Sciatic nerve (tissue), 2 donors: ENCODE measurements at places on chromosomes 5 and 9. TPM values are rescaled to one million over a fixed set of nuclear protein-coding genes. Genes with fewer than 3 reads are reported as not detected.

DNA sequence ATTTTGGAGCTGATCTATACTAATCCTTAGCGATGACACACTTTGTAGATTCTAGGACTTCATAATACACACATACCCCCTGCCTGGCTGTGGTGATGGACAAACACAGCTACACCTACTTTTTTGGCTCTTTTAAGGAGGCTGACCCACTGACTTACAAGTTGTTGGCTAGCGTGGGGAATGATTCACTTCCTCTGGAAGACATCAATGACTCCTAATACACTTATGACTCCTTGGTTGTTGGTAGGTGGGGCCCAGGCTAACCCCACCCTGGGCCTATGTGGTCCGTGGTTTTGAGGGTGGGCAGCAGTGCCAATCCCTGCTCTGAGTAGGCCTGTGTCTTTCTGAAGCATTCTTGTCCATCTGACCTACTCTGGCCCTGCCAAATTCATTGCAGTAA is 144.4 kb downstream of the SLC12A2 start:
- DNase-seq = no peak

The PAIP2 gene
- total RNA-seq = 92.2 TPM

DNA sequence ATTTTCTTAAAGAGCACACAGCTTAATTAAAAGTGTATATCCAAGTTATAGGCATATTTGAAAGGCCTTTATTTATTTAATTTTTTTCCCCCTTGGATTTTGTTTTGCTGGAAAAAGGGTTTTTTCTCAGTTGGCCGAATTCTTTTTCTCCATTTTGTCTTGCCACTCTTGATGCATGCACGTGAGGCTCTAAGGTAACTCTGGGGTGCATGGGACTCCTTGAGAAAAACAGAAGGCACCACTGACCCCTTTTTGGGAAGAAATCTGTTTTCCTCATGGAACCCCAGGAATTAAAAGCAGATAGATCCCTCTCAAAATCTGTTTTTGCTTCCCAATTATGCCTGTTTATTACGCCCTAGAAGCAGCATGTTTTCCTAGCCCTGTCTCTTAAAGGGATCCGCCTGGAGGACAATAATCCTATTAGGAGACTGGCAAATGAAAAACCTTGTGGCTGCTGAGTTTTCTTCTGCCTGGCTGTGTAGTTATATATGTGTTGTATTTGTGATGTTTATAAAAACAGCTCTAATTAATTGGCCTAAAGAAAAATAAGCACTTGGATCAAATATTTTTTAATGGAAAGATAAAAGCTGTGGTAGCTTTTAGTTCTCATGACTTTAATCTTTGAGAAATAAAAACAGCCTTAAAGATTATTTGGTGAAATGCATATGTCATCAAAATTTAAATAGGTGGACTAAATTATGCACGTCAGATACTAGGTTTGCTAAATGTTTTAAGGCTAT is 435.1 kb upstream of the CDH9 start:
- DNase-seq = no peak

- DNase-seq = no peak
Observed at GRCh38 chr5:113292462-113292861, 142.3 kb downstream of the TSSK1B start.

DNA sequence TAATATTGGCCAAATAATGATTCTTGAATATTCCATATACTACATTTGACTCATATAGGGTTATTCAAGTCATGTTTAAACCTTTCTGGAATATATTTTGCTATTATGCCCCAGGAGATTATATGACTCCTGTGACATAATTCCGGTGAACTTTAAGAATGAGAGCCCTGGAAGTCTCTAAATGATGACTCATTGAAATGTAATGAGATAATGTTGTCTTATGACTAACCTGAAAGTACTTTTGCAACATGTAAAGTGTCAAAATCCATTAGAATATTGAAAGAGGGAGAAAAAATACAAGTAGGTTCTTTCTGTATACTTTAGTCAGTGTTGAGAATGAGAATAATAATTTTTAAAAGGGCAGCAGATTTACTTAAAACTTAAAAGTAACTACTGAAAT is 830.4 kb downstream of the MAT2B start:
- no peak for DNase-seq

The PLPP7 gene
- total RNA-seq = 8.6 TPM

The LCNL1 gene
- 4.1 TPM for total RNA-seq

GRCh38 chr9:131977109-131977838 is 102.4 kb downstream of the MED27 start:
- DNase-seq = no peak

The F12 gene
- total RNA-seq = 0.49 TPM

DNA sequence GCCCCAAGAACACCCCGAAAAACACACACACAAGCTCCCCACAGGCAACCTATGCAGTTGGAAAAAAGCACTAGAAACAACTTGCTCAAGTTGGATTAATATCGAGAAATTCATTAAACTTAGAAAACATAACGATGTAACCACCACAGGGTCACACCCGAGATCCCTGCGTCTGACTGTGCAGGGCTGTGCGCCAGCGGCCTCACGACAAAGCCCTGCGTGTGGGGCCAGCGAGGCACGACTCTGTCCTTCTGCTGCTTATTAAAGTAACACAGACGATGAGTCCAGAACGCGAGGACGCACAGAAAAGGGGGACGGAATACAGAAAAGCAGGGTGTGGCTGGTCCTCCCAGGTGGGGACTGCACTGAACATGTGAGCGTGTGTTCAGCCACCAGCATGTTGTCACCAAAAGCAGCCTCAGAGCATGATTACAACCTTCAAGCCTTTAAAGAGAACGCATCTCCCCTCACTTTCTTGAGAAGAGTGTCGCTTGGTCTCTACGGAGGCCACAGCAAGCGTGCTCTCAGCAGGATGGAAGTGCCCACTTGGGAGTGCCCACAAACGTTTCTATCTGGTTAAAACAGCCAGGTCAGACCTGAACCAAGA is 14.4 kb downstream of the SLC12A7 start:
- DNase-seq = no peak

The AGXT2 gene
- total RNA-seq = not detected

DNA sequence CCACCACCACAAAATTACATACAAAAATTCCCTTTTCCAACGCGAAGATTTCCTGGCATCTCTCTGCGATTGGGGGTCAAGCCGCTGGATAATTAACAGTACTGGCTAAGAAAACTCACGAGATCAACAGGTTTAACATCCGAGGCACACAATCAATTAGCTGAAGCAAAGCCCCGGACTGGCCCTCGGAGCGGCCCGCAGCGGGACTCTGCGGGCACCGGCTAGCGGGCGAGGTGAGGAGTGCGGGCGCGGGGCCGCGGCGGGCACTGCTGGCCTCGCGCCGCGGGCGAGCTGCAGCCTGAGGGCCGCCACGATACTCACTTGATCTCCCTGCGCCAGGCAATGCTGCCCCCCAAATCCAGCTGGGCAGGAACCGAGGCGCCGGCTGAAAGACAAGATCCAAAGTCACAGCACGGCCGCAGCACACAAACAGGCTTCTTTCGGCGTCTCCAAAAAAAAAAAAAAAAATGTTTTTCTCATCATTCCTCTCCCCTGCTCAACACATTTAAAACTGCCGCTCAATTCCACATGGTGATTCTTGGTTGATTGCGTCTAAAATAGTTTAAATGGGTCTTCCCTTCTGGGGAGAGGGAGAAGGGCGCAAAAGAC is 210.2 kb downstream of the MEF2C start:
- no peak for DNase-seq

- DNase-seq = no peak
Observed at GRCh38 chr5:88676637-88677375, 206.2 kb downstream of the MEF2C start.

- no peak for DNase-seq
Observed at GRCh38 chr9:127139071-127139731, 16.8 kb upstream of the ANGPTL2 start.

DNA sequence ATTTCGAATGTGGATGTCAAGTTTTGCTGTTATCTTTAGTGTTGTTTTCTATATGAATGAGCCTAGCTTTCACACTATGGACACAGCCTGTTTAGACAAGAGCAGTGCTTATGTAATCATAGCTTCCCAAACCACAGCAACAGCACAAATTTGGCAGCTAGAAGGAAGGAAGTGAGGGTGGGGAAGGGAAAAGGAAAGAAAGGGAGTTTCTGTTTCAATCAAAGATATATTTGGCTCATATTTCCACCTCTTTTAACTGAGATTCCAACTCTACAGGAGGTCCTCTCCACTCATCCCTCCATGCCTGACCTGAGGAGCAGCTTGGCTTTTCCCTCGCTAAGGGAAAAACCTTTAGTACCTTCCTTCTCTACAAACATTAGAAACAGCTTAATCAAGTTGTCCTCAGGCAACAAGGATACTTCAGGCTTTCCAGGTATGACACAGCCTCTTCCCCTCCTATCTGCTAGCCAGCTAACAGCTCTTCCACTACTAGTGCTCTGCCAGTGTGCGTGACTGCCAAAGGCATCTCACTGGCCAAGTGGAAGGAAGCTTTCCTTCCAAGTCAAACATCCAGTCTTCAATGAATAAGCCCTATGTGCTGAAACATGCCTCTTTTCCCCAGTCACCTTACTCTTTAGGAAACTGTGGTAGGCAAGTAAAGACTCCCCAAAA is 268.6 kb upstream of the PTGER4 start:
- DNase-seq = no peak

DNA sequence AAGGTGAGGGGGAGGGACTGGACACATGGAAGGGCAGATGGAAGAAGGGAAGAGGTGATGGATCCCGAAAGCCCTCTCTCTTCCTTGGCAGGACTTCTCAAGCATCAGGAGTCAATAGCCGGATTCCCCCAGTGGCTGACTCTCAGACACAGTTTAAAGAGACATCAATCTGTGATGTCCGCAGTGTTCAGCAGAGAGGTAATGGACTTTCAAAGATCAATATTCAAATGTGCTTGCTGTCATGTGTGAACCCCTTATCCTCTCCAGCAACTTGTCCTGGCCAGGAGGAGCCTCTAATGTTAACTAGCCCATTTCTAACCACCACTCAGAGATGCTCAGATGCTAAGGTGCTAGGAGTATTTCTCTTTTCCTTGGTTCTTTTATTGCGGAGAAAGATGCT is 392.2 kb downstream of the IRX1 start:
- DNase-seq = no peak

The GDA gene
- 2.4 TPM for total RNA-seq

The PCDHGC3 gene
- total RNA-seq = 71.4 TPM

The OR1Q1 gene
- total RNA-seq = not detected

DNA sequence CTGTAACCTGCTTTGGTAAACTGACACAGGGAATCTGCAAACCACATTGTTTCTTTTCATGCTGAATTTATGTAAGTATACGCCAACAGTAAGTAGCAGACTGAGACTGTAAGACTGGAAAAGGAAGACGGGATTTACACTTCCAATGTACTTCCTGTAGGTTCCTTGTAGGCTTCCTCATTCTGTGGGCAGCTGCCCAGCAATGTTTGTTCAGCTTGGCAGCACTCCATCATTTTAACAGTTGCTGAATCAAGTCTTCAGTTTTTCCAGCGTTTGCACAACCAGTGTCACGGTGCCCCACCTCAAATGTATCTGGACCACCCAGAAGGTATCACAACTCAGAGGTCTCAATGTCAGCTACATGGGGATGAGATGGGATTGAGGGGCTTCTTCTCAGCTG is 232.6 kb downstream of the PRDM9 start:
- no peak for DNase-seq

The JAK2 gene
- 28.4 TPM for total RNA-seq

DNA sequence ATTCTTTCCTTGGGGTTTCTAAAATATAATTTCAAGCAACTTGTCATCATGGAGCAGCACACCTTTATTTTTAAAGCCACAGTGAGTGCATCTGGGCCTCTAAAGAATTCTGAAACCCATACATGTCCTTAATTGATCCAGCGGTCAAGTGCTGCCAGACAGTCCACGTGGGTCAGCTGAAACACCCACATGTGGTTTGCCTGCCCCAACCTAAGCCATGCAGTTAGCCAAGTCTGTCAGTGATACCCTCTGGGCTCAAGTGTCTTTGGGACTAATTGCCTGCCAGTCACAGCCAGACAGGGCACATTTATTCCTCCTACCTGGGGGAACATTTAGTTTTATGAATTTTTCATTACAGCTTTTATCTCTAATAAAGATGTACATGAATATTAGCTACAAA is 291.4 kb upstream of the SLC30A5 start:
- DNase-seq = no peak
